ENCODE measurements at places on chromosomes 4 and X.

DNA sequence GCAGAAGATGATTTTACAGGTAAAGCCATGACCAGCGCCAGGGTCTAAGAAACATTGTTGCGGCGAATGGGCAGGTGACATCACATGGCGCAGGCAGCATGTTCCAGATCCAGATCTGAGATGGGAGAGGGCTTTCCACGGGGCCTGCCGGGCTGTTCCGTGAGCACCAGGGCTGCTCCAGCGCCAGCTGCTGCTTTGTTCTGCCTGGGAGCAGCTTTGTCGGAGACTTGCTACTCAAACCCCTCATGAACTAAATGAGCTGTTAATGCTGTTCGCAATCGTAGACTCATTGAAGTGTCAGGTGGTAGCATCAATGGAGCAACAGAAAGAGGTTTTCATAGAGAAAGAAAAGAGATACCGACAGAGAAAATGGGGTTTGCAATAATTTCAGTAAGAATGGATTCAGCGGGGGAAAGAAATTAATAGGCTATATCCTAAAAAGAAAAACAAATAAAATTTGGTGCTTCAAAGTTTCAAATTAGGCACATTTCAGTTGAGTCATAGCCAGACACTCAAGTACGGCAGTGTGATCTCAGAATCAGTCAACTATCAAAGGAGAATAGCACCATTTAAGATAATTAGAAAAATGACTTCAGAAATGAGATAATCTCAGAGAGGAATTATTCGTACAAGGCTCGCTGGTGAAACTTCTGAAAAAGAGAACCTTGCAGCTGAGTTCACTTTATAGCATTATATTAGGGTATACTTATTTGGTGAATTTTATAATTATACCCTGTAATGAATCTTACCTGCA is 23.9 kb downstream of the SORBS2 start:
- DNase-seq, result no peak

- DNase-seq, result no peak
Measured at GRCh38 chr4:127441571-127441970, 191.2 kb upstream of the INTU start.

DNA sequence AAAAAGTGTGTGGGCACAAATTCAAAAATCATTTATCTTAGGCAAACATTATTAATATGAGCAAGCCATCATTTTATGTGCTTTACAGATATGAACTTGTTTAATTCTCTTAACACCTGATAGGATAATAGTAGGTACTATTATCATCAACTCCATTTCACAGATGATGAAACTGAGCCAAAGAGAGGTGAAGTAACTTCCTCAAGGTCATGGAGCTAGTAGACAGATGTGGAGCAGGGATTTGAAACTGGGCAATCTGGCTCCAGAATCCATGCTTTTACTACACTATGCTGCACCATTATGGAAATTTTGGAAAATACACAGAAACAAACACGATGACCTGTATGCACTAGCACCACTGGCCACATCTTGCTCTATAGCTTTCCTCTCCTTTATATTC is 1.0 kb upstream of the PIN4 start:
- peak; percentile 4 for DNase-seq

DNA sequence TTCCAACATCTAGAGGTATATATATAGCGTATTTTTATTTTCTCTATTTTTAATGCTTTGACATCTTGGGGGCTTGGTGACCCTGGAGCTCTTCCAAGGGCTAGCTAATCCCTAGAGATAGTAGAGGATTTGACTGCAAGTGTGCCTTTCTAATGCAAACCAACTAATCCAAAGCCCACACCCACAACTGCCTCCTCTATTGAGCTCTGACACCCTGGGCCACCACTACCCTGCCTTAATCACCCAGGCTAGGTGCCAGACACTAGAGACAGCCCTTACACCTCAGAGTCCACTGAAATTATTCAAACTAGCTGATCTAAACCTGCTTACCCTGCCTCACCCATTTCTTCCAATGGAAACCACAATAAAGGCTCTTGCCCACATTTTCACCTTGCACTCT is 69.6 kb upstream of the ATXN3L start:
- DNase-seq, result no peak

DNA sequence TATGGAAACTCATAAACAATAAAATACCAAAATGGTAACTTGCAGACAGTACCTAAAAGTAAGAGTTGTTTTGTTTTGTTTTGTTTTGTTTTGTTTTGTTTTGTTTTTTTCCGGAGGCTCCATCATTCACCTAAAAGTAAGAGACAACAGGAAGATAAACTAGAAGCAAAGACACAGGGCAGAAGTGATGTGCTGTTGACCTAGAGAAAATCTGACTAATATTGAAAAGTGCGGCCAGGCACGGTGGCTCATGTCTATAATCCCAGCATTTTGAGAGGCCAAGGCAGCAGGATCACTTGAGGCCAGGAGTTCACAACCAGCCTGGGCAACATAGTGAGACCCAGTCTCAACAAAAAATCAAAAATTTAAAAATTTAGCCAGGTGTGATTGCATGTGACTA is 5.6 kb upstream of the CENPC start:
- no peak for DNase-seq

DNA sequence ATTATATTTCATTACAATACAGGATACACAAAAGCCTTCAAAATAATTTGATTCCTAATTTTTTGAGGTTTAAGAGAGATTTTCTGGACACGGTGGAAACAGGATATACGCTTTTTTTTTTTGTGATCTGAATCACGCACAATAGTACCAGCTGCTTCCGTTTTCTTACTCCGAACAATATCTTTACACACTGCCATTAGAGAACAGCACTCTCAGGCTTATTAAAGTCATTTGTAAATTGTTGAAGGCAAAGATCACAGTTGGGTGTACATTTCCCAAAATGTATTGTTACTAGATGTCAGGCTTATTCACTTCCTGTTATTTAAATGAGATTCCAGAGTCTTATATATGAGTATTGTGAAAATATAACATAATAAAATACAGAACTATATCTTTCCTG is 71.5 kb downstream of the TMEM47 start:
- no peak for DNase-seq

- DNase-seq, result no peak
Measured at GRCh38 chr4:113732-114131, 10.6 kb upstream of the ZNF718 start.

- DNase-seq, result no peak
Measured at GRCh38 chrX:46325312-46325877, 219.8 kb downstream of the ZNF674 start.

All from COR-L47 (cell line).